ENCODE measurements at places on chromosomes 5 and 9. TPM values are rescaled to one million over a fixed set of nuclear protein-coding genes. Genes with fewer than 3 reads are reported as not detected.

The FAT2 gene
- 0.30 TPM for total RNA-seq

GRCh38 chr5:162174358-162174974, 106.9 kb downstream of the GABRG2 start:
- H3K27me3 ChIP-seq = no peaks in the 10 kb centered on the region
- H3K4me3 ChIP-seq = no peak overlapping the region
- no peak overlapping the region for H3K27ac ChIP-seq
- no peak for DNase-seq
- H3K36me3 ChIP-seq = no peaks in the 10 kb centered on the region

- no peaks in the 10 kb centered on the region for H3K36me3 ChIP-seq
- no peak overlapping the region for H3K4me3 ChIP-seq
- no peaks in the 10 kb centered on the region for H3K4me1 ChIP-seq
- H3K27ac ChIP-seq = no peak overlapping the region
- no peaks in the 10 kb centered on the region for H3K27me3 ChIP-seq
Measured at GRCh38 chr9:31783491-31783890, 601.0 kb upstream of the ACO1 start.

DNA sequence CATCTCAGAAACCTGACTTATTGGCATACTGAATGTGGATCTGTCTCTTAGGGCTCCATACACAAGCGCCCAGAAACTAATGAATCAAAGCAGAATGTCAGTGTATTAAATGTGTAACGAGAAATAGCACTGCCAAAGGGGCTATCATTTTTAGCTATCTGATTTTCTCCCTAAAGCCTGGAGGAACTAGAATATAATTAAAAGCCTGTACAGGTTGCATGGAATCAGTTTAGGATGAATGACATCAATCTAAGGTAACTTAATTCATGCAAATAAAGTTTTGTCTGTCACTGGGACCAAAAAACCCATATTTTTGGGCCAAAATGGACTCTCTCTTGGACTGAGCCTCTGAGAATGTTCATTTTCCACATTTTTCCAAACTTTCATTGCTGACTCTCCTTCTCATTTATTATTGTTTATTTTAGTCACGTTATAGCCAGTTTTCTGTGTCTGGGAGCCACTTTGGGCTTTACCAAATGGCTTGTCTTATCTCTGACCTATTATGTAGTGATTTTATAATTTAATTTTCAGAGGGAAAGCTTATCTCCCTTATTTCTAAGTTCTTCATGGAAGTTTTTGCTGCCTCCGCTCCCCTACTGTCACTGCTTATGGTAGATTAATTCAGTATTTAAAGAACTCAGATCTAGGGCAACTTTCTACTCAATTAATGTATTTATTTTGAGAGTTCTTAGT, 47.0 kb downstream of the PRR16 start:
- H3K4me3 ChIP-seq = no peak overlapping the region
- no peaks in the 10 kb centered on the region for H3K36me3 ChIP-seq
- no peaks in the 10 kb centered on the region for H3K27me3 ChIP-seq
- no peak overlapping the region for H3K27ac ChIP-seq

GRCh38 chr5:538801-539468, 14.7 kb upstream of the SLC9A3 start:
- no peaks in the 10 kb centered on the region for H3K27me3 ChIP-seq
- DNase-seq = no peak
- no peaks in the 10 kb centered on the region for H3K4me1 ChIP-seq
- no peak overlapping the region for H3K4me3 ChIP-seq

GRCh38 chr5:124418390-124418789, 328.0 kb downstream of the ZNF608 start:
- no peaks in the 10 kb centered on the region for H3K27me3 ChIP-seq
- H3K36me3 ChIP-seq = no peaks in the 10 kb centered on the region
- H3K4me1 ChIP-seq = no peaks in the 10 kb centered on the region
- DNase-seq = no peak
- no peak overlapping the region for H3K27ac ChIP-seq
- H3K4me3 ChIP-seq = no peak overlapping the region

- DNase-seq = no peak
- H3K27me3 ChIP-seq = no peaks in the 10 kb centered on the region
- peaks cover 25% of the 10 kb centered on the region for H3K36me3 ChIP-seq
- H3K4me1 ChIP-seq = no peaks in the 10 kb centered on the region
- no peak overlapping the region for H3K27ac ChIP-seq
Measured at GRCh38 chr5:90803381-90803780, 244.8 kb downstream of the ADGRV1 start.

The GDA gene
- 3.0 TPM for total RNA-seq

GRCh38 chr5:1067141-1068121, 44.4 kb downstream of the SLC12A7 start:
- peaks cover 12% of the 10 kb centered on the region for H3K36me3 ChIP-seq
- H3K4me1 ChIP-seq = no peaks in the 10 kb centered on the region
- H3K27me3 ChIP-seq = no peaks in the 10 kb centered on the region
- DNase-seq = no peak

GRCh38 chr5:102678267-102679058, 76.6 kb upstream of the PAM start:
- H3K36me3 ChIP-seq = no peaks in the 10 kb centered on the region
- H3K4me1 ChIP-seq = no peaks in the 10 kb centered on the region
- no peak for DNase-seq
- H3K4me3 ChIP-seq = no peak overlapping the region
- no peaks in the 10 kb centered on the region for H3K27me3 ChIP-seq
- no peak overlapping the region for H3K27ac ChIP-seq

GRCh38 chr5:74623748-74624408, 16.6 kb downstream of the ENC1 start:
- H3K36me3 ChIP-seq = no peaks in the 10 kb centered on the region
- H3K4me3 ChIP-seq = no peak overlapping the region
- H3K27ac ChIP-seq = no peak overlapping the region

DNA sequence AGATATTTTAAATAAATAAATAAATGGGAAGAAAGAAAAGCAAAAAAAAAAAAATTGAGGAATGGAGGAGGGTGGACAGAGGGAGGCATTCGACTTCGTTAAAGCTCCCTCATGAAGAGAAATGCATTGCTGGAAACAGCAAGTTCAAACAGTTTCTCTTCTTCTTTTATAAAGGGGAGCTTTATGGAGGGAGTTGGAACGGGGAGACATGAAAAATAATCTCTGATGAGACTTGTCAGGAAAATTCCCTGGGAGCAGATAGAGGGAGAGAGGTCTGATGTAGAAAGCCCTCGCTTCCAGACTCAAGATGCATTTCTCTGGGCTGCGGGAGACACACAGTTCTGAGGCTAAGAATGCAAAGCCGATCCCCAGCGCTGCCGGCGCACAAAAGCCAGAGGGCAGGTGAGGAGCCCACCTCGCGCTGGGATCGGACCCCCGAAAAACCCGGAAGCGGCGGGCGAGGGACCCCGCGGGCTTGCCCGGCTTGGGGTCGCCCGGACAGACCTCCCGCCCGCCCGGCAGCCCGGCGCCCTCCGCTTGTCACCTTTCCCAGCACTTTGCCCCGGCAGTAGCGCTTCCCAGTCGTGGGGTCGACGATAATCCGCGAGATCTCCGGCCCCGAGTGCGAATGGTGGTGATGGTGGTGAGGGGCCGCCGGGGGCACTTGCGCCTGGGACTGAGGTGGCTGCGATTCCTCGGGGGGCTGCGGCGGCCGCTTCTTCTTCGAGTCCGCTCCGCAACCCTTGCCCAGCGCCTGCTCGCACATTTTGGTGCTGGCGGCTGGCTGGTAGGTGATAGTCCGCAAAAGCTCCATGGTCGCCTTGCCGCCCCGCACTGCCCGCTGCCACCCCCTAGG, 512 bp downstream of the PLK2 start:
- peaks cover 4% of the 10 kb centered on the region for H3K4me1 ChIP-seq
- H3K27ac ChIP-seq = no peak overlapping the region
- peak overlapping the region; percentile 74 for H3K4me3 ChIP-seq
- H3K36me3 ChIP-seq = peaks cover 20% of the 10 kb centered on the region

- H3K27ac ChIP-seq = no peak overlapping the region
- DNase-seq = no peak
- no peaks in the 10 kb centered on the region for H3K4me1 ChIP-seq
- H3K36me3 ChIP-seq = peaks cover 4% of the 10 kb centered on the region
- peaks cover 29% of the 10 kb centered on the region for H3K27me3 ChIP-seq
Measured at GRCh38 chr5:139397921-139398320, 3.0 kb upstream of the PROB1 start.

The NR3C1 gene
- total RNA-seq = 5.4 TPM

GRCh38 chr5:16179936-16180788, 571 bp upstream of the MARCHF11 start:
- peaks cover 25% of the 10 kb centered on the region for H3K27me3 ChIP-seq
- H3K4me3 ChIP-seq = peak overlapping the region; percentile 45
- no peaks in the 10 kb centered on the region for H3K36me3 ChIP-seq
- DNase-seq = peak; percentile 63
- no peak overlapping the region for H3K27ac ChIP-seq
- no peaks in the 10 kb centered on the region for H3K4me1 ChIP-seq

- no peaks in the 10 kb centered on the region for H3K36me3 ChIP-seq
- H3K27me3 ChIP-seq = no peaks in the 10 kb centered on the region
- no peak overlapping the region for H3K4me3 ChIP-seq
- peaks cover 14% of the 10 kb centered on the region for H3K4me1 ChIP-seq
Measured at GRCh38 chr5:1788828-1789227, 10.8 kb downstream of the MRPL36 start.

GRCh38 chr5:36763454-36763853, 113.1 kb upstream of the NIPBL start:
- H3K27me3 ChIP-seq = no peaks in the 10 kb centered on the region
- H3K4me1 ChIP-seq = no peaks in the 10 kb centered on the region
- no peaks in the 10 kb centered on the region for H3K36me3 ChIP-seq
- H3K4me3 ChIP-seq = no peak overlapping the region
- H3K27ac ChIP-seq = no peak overlapping the region
- DNase-seq = no peak

GRCh38 chr5:60586307-60586901, 113.6 kb downstream of the DEPDC1B start:
- no peaks in the 10 kb centered on the region for H3K36me3 ChIP-seq
- no peak overlapping the region for H3K4me3 ChIP-seq
- H3K4me1 ChIP-seq = no peaks in the 10 kb centered on the region

DNA sequence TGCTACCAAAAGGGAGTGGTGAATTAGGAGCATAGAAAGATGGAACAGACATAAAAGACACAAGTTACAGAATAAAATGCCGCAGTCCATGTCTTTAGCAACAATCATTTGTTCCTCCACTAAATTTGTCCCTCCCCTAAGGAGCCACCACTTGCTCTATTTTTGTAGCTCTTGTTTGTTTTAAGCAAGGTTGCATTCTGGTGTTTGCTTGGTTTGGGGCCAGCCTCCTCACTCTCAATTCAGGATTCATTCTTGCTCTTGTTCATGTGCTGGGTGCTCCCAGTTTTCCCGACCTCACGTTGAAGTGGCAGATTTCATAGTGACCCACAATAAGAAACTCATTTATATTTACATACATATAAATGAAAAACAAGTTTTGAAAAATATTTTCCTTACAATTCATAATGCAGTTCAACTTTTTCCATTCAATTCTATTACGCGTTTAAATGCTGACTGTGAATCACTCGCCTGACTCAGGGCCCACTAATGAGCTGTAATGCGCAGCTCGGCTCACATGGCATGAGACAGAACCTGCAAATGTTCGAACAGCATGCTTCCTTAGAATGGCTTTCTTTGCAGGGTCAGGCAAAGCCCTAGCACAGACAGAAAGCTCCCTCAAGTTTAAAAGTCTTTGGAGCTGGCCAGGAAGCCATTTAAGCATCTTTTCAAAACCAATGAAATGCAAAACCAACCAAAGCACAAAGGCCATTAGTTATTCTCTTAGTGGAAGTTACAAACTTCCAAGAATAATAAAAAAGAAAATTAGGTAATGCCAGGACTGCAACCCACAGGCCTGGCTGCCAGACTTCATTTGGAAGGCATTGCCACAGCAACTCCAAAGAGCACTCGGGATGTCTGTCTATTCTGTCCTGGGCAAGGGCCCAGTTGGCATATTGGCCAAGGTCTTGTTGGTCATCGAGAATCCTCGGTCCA, 41.7 kb downstream of the RETREG1 start:
- DNase-seq = no peak
- H3K27me3 ChIP-seq = no peaks in the 10 kb centered on the region
- H3K4me3 ChIP-seq = no peak overlapping the region
- H3K36me3 ChIP-seq = no peaks in the 10 kb centered on the region
- peaks cover 1% of the 10 kb centered on the region for H3K4me1 ChIP-seq

The GZMA gene
- not detected for total RNA-seq

- no peak for DNase-seq
- H3K4me3 ChIP-seq = no peak overlapping the region
- peaks cover 3% of the 10 kb centered on the region for H3K27me3 ChIP-seq
- no peak overlapping the region for H3K27ac ChIP-seq
Measured at GRCh38 chr9:97480174-97480573, 21.3 kb upstream of the TMOD1 start.

DNA sequence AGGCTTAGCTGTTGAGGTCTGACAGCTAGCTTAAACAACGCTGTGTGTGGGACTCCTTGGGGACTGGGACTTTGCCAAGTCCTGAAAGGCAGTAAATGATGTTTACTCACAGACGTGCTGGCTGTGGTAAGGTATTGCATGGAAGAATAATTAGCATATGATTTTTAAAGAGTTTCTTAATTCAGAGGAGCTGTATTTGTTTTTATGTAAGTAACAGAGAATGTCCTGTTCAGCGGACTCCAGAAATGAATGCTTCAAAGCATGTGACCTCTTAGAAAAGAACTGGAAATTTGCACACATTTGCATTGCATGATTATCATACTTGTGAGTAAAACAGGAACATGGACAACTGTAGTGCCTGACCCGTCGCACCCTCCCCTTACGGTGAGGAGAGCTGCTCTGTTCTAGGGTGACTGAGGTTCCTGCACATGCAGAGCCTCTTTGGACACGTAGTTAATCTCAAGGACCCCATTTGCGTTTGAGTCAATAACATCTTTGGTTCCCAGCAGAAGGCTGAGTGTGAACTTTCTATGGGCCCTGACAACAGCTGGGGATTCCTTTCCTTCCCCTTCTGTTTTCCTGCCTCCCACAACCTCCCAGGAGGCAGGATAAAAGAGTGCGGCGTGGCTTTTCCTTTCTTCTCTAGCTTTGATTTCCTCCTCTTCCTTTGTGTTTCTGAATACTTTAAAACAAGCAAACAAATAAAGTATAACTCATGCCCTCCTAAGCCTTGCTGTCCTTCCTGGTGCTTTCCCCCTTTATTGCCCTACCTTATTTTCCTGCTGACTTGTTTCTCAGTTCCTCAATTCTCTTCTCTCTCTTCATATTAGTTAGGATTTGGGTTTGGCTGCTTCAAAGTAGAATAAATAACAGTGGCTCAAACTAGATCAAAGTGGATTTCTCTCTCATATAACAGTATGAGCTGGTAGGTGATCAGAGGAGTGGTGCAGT, 157.2 kb upstream of the CD180 start:
- DNase-seq = no peak
- no peaks in the 10 kb centered on the region for H3K36me3 ChIP-seq
- no peak overlapping the region for H3K4me3 ChIP-seq
- no peaks in the 10 kb centered on the region for H3K27me3 ChIP-seq

DNA sequence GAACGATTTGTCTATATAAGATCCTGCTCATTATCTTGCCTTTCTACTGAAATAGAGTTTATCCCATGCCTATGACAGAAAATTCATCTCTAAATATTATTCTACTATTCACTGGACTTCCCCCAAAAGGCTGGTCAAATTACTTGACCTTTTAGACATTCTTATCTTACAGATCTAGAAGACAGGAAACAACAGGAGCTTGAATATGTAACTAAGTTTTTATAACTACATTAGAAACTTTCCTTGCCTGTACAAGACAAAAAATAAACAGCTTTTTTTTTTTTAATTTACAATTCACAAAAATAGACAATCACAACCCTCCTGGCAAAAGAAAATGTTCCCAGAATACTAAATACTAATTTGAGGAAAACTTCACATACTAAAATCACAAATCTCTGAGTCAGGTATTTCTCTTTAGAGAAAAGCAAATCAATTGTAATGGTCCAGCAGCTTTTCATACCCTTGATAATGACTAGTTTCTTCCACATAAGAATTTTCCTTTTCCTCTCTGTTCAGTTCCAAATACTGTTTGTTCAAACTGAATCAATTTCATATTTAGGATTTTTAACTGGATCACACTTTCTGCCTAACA, 68.6 kb downstream of the MLLT3 start:
- no peaks in the 10 kb centered on the region for H3K27me3 ChIP-seq
- H3K27ac ChIP-seq = no peak overlapping the region
- H3K4me3 ChIP-seq = no peak overlapping the region
- H3K4me1 ChIP-seq = peaks cover 2% of the 10 kb centered on the region

The PPIP5K2 gene
- 39.1 TPM for total RNA-seq
